ENCODE measurements at places on chromosomes 4 and X.

- H3K27me3 ChIP-seq: no peaks in the 10 kb centered on the region
- H3K4me1 ChIP-seq: 0 out of 2 replicates have a peak, but pooled peaks cover 7% of the 10 kb centered on the region
- no peak overlapping the region for H3K4me3 ChIP-seq
- H3K36me3 ChIP-seq: no peaks in the 10 kb centered on the region
These were observed 115.4 kb upstream of the NAP1L5 start for GRCh38 chr4:88813013-88813412.

GRCh38 chrX:8988446-8988845 lies 45.5 kb downstream of the FAM9B start:
- DNase-seq: peak; percentile 61
- H3K4me1 ChIP-seq: peaks cover 11% of the 10 kb centered on the region
- no peaks in the 10 kb centered on the region for H3K36me3 ChIP-seq
- no peaks in the 10 kb centered on the region for H3K27me3 ChIP-seq

- no peaks in the 10 kb centered on the region for H3K36me3 ChIP-seq
- no peaks in the 10 kb centered on the region for H3K27me3 ChIP-seq
- peaks cover 9% of the 10 kb centered on the region for H3K4me1 ChIP-seq
- peak; percentile 59 for DNase-seq
These were observed 21.0 kb downstream of the S100G start for GRCh38 chrX:16671005-16671404.

DNA sequence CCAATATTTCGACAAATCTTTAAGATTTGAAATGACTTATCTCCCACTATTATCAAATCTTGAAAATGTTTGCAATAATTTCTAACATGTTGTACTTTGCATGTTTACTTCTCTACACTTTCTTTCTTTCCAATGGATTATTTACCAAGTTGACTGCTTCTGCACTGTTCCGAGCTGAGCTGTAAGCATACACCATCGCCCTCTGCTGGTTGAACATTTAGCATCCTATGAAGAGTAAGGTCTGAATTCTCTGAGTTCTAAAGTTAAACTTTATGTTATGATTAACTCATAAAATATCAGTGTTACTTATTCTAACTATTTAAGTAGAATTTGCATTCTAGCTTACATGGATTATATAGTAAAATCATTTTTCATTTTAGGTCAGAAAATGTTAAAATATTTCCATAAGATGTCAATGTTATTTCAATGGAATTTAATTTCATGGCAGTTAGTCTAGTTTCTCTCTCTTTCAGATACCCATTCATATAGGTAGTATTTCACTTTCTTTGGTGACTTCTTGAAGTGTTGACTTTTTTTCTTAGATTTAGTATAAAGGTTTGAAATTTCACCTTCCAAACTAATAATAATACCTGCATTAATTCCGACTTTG lies 137.4 kb downstream of the DKK2 start:
- no peak overlapping the region for H3K27ac ChIP-seq
- H3K27me3 ChIP-seq: no peaks in the 10 kb centered on the region
- no peaks in the 10 kb centered on the region for H3K36me3 ChIP-seq
- peak; percentile 68 for DNase-seq

DNA sequence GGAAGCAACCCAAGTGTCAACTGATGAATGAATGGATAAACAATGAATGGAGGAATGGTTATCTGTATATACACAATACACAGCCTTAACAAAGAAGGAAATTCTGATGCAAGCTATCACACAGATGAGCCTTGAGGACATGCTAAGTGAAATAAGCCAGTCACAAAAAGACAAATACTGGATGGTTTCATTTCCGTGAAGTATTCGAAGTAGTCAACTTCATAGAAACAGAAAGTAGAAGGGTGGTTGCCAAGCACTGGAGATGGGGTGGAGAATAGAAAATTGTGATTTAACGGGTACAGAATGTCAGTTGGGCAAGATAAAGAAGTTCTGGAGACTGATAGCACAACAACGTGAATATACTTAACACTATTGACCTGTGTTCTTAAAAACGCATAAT lies 28.2 kb downstream of the CENPU start:
- no peak for DNase-seq
- no peaks in the 10 kb centered on the region for H3K27me3 ChIP-seq
- peaks cover 25% of the 10 kb centered on the region for H3K36me3 ChIP-seq

- no peaks in the 10 kb centered on the region for H3K4me1 ChIP-seq
- H3K27ac ChIP-seq: no peak overlapping the region
- H3K36me3 ChIP-seq: no peaks in the 10 kb centered on the region
- H3K27me3 ChIP-seq: peaks cover 33% of the 10 kb centered on the region
- DNase-seq: no peak
- H3K4me3 ChIP-seq: no peak overlapping the region
These were observed 233.4 kb upstream of the HAND2 start for GRCh38 chr4:173763389-173763788.

GRCh38 chr4:71559957-71560571 lies 221.2 kb downstream of the SLC4A4 start:
- no peaks in the 10 kb centered on the region for H3K36me3 ChIP-seq
- peak overlapping the region; percentile 93 for H3K27ac ChIP-seq
- no peaks in the 10 kb centered on the region for H3K27me3 ChIP-seq

- no peak overlapping the region for H3K27ac ChIP-seq
- peak; percentile 7 for DNase-seq
- H3K27me3 ChIP-seq: no peaks in the 10 kb centered on the region
- H3K4me3 ChIP-seq: no peak overlapping the region
These were observed 85.5 kb downstream of the TACR3 start for GRCh38 chr4:103634236-103634635.

GRCh38 chr4:54971474-54971950 lies 153.9 kb downstream of the KDR start:
- DNase-seq: peak; percentile 75
- no peaks in the 10 kb centered on the region for H3K4me1 ChIP-seq
- H3K27ac ChIP-seq: no peak overlapping the region
- H3K27me3 ChIP-seq: peaks cover 4% of the 10 kb centered on the region
- H3K4me3 ChIP-seq: no peak overlapping the region
